CMK (cell line): ENCODE measurements at places on chromosomes 6 and 20.
A peak's percentile ranks its signal among the peaks of the same experiment; 100 is the strongest.

- DNase-seq, result no peak
These were observed 1109.0 kb upstream of the FLRT3 start for GRCh38 chr20:15446373-15446772.

DNA sequence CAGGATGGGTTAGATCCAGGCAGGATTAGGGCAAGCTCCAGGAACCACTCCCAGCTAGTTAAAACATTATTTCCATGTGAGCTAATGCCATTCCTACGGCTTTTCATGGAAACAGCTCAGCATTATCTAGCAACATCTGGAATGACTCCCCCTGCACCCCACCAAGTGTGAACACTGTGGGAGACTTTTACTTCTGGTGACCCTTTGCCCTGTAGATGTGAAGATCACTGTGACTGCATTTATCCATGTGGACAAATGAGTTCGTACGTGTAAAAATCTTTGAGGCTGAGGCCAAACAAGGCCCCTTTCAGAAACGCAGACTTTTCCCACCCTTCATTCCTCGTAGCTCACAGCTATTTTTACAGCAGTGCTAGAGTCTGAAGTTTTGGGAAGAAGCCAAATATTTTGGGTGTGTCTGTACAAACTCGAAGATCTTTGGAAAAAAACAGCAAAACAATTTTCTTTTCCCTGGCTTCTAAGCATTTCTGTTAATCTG is 221.8 kb upstream of the SOX4 start:
- no peak for DNase-seq

- DNase-seq, result no peak
These were observed 5.3 kb upstream of the TNFRSF6B start for GRCh38 chr20:63690898-63691710.

DNA sequence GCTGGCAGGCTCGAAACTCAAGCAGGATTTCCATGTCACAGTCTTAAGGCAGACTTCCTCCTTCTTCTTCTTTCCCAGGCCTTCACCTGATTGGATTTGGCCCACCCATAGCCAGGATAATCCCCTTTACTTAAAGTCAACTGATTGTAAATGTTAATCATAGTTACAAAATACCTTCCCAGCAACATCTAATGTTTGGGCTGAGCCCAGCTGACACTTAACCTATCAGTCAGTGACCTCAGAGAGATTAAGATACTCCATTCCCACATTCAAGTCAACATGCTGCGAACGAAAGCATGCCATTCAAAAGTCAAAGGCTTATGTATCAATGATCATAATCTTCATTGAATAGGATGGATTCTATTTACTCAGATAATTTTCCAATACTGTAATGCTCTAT is 16.0 kb downstream of the MAP7 start:
- no peak for DNase-seq

DNA sequence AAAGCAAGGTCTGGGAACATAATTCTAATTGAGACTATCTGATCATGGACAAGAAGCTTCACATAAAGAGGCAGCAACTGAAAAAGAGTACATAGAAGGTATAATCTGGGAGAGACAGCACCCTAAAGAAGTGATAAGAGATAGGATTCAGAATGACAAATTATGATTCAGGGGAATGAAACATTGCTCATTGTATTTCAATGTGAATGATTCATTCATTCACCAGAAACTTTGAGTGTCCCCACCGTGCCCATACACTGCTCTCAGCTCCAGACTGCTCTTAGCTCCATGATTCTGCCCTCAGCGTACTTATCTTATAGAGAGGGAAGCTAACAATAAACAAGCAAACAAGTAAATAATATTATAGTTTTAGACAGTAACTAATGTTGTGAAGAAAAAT is 329.3 kb upstream of the IRAK1BP1 start:
- no peak for DNase-seq

DNA sequence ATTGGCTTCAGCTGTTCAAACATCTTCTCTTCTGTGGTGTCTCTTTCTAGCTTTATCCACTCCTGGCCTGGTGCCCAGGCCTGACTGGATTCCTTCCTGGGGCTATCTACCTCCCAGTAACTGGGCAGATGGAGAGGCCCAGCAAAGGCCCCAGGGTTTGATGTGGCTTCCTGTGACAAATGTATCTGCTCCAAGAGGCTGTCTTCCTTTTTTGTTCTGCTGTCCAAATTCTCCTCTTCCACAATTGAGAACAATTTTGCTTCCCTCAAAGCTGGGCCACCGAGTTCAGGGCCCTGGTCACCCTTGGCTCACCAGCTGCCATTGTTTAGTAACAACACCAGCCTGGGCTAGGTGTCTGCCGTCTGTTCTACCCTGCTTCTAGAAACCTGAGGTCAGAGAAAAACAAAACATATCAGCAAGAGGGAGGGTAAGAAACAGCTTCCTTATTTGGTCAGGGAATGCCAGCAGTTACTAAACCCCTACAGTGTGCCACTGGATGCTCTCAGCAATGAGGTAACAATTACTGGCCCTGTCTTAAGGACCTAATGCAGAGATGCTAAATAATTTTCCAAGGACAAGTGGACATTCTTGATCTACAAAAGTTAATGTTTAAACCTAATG is 3.9 kb downstream of the ZFP57 start:
- peak; percentile 27 for DNase-seq

DNA sequence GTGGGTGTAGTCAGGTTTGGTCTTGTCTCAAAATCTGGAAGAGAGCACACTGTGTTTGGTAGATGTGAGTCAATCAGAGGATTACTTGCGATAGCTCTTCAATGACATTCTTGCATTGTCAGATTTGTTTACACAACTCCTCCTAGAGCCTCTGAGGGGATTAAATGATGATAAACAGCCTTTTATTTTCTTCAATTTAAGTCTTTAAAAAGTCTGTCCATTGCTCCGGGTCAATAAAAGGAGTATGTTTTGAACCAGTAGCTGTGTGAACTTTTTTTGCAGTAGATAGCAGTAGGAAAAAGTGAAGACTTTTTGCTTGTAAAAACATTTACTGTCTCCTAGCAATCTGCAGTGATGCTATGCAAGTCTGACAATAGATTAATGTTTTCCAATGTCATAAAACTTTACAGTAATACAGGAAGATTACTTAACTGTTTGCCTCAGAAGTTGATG is 49.9 kb downstream of the GJA1 start:
- no peak for DNase-seq

DNA sequence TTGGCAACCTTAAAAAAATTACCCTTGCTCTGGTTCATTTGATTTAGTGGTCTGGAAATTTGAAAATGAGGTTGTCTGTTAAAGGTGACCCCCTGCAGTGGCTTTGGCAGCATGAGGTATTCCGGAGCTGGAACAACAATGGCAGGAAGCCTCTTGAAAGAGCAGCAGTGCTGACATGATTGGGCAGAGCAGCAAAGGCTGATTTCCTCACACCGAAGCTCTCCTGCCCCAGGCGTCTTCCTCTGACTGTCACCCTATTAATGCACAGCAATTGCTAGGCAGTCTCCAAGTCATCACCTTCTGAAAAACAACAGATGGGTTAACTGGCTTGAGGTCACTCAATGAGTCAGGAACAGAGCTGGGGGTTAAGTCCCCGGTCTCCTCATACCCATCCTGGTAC is 241.8 kb upstream of the MMS22L start:
- no peak for DNase-seq

DNA sequence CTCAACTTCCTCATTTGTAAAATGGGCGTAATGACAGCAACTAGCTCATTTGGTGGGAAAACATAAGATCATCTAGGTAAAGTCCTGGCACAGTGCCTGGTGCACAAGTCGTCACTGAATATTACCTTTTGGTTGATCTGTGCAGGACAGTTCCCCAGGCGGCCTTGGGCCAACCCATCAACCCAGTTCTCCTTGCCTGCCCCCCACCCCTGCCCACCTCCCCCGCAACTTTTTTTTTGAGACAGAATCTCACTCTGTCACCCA is 99.2 kb downstream of the JPH2 start:
- DNase-seq, result no peak

DNA sequence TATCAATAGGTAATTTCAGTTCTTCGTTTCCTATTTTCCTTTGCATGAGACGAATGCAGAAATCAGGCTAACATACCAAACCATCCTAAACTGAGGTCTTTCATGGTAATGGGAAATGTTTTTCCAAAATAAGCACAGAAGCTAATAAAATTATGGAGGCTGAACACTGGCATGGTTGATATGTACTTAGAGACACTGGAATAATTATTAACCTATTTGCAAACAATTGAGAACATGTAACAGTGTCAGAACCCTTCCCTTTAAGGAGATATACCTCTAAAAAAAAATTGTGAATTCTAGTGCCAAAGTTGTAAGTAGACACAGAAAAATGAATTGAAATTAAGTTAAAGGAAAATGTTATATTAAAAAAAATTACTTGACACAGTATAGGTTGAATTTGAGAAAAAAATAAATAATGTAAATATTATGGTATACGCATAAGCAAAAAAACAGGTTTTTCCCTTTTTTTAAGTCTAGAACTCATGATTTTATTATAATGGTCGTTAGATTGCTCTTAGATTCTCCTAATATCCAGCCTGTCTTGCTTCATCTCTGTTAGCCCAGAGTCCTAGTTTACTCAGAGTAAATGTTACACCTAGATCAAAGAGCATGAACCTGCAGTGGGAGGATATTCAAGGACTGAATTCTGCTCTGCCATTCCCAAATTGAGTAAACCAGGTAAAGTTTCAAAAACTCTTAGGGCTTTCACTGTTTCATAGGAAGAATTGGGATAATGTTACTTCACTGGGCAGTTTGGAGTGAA is 1.7 kb downstream of the SLC17A2 start:
- no peak for DNase-seq

- no peak for DNase-seq
These were observed 144.7 kb downstream of the HIVEP2 start for GRCh38 chr6:142800240-142800639.

DNA sequence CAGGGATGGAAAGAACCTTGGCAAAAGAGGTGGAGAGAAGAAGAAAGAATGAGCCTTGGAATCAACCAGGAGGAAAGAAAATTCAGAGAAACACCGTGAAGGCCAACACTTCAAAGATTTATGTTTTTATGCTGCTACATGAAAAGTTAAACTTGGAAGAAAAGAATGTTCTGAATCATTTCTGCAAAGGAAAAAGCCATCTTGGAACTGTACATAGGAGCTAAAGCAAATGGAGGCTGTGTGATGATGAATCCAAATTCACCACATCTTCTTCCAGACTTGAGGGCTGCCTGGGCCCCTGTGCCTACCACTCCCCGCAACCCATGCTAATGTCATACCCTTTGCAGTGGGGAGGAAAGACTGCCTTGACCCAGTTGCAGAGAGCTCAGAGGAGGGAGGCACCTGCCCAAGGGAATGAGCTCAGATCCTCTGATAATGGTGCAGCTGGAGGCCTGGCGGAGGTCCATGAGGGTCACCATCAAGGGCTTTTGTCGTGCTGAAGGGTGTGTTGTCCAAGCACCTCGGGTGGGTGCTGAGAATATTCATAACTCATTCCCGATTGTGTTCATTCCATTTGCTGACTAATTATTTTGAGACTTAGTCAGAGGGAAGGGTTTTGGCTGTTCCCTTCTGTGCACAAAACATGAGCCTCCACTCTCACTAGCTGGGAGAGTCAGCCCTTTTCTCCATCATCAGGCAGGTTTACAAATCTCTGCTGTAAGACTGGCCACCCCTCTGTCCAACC is 245.8 kb upstream of the JAG1 start:
- no peak for DNase-seq

GRCh38 chr6:35363293-35363750 is 21.0 kb downstream of the PPARD start:
- DNase-seq, result no peak

- DNase-seq, result no peak
These were observed 117.8 kb upstream of the SIRPA start for GRCh38 chr20:1777476-1777820.

DNA sequence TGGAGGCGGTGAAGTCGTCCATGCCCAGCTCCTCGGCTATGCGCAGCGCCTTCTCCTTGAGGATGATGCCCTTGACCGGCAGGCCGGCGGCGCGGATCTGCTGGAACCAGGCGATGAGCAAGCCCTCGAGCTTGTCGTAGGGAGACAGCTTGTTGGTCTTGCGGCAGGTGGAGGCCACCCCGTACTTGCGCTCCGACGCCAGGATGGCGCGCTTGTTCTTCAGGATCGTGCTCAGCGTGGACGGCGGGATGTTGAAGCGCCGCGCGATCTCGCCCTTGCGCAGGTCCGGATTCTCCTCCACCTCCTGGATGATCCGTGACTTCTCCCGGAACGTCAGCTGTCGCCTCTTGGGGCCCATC is 435 bp downstream of the CENPB start:
- DNase-seq, result no peak

DNA sequence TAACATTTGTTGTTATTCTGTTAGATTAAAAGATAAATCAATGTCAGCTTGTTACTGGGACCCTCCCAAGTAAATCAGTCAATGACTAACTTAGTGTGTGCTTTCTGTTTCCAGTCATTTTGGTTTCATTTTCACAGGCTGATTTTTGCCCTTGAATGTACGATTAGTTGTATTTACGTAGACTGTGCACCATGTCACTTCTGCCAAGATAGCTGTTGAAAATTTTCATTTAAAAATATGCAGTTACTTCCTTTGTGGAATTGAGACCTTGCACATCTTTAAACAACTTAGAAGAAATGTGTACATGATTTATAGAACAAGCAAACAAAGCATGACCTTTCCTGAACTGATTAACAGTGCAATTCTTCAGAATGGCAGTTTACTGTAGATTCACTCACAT is 944.8 kb upstream of the CITED2 start:
- no peak for DNase-seq

DNA sequence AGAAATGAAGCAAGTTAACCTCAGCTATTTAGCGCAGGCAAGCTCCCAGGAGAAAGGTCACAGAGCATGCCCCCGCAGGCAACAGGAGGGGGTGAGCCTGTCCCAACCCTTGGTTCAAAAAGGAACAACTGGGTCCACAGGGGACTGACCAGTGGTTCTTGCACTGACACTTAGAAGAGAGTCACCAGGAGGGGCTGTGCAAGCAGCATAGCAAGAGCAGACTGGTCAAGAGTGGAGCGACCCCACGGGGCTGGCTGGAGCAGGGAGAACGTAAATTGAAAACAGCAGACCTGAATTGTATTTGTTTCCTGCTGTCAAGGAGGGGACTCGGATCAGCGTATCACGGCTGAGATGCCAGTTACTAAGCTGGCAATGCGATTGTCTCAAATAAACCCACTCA is 32.8 kb downstream of the GABRR1 start:
- DNase-seq, result no peak

GRCh38 chr6:4906293-4907276 is 97.3 kb downstream of the RPP40 start:
- no peak for DNase-seq

GRCh38 chr6:36886950-36887618 is 1.3 kb downstream of the C6orf89 start:
- DNase-seq, result no peak

- peak; percentile 18 for DNase-seq
These were observed 45.3 kb upstream of the PRELID3B start for GRCh38 chr20:59087829-59088433.
